ENCODE measurements at places on chromosomes 7 and 10.

DNA sequence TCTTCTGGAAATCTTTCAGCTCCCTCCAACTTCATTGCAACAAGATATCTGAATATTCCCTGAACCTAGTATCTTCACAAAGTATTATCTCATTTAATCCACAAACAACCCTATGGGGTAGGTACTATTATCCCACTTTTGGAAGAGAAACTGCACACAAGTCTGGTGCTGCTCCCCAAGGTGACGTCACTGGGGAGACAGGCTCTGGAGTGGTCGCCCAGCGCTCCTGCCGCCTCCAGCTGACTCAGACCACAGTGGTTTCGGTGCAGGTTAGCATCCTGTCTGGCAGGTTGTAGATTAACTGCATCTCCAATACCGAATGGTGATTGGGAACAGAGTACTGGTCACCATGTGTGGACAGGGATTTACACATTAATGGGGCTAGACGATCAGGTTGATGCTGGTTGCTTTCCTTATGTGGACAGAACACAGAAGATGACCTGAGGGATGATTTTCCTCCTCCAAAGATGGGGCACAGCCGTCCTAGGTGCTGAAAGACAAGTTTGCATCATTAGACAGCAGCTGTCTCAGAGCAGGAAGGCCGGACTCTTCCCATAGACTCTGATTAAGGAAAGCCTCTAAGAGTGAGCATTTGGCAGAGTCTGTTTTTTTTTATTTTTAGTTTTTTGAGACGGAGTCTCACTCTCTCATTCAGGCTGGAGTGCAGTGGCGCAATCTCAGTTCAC is 128.6 kb downstream of the TRRAP start:
- peaks cover 92% of the 10 kb centered on the region for H3K36me3 ChIP-seq
- no peaks in the 10 kb centered on the region for H3K27me3 ChIP-seq
- H3K4me1 ChIP-seq, result peaks cover 8% of the 10 kb centered on the region
- no peak overlapping the region for H3K4me3 ChIP-seq

- H3K36me3 ChIP-seq, result peaks cover 44% of the 10 kb centered on the region
- DNase-seq, result peak; percentile 60
- H3K4me1 ChIP-seq, result peaks cover 30% of the 10 kb centered on the region
- H3K27ac ChIP-seq, result peak overlapping the region; percentile 38
- H3K27me3 ChIP-seq, result no peaks in the 10 kb centered on the region
- peak overlapping the region; percentile 64 for H3K4me3 ChIP-seq
Measured at GRCh38 chr10:73785721-73786511, 510 bp downstream of the ZSWIM8 start.

DNA sequence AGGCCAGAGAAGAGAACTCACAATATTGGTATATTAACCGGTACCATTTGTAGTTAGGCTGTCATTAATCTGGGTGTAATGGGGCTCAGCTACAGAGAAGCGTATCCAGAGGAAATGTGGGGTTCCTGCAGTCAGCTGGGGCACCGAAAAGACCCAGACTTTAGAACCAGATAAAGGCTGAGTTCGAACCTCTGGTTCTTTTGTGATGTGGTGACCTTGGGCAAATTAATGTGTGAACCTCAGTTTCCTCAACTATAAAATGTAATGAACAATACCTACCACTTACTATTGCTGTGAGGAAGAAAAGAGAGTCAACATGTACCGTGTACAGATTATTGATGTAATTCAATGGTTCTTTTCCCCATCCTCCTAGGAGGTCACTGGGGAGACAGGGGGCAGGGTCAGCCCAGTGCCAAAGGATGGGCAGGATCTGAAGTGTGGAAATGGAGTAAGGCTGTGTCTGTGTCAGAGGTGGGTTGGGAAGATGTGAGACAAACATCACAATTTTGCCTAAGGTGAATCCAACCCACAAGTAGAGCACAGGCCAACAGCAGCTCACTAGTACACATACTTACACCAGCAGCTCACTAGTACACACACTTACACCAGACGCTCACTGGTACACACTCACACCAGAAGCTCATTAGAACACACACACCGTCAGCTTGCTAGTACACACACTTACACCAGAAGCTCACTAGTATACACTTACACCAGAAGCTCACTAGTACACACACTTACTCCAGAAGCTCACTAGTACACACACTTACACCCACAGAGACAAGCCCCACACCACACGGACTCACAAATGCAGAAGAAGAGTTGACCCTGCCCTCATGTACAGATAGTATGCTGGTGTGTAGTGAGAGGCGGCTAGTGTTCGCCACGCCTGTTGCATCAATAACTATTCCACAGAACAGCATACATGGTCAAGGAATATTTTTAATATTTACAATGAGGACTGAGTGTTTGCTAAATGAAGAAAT is 28.0 kb downstream of the PRSS2 start:
- H3K4me3 ChIP-seq, result no peak overlapping the region
- no peak overlapping the region for H3K27ac ChIP-seq
- no peaks in the 10 kb centered on the region for H3K36me3 ChIP-seq
- H3K4me1 ChIP-seq, result no peaks in the 10 kb centered on the region
- H3K27me3 ChIP-seq, result peaks cover 65% of the 10 kb centered on the region
- no peak for DNase-seq

DNA sequence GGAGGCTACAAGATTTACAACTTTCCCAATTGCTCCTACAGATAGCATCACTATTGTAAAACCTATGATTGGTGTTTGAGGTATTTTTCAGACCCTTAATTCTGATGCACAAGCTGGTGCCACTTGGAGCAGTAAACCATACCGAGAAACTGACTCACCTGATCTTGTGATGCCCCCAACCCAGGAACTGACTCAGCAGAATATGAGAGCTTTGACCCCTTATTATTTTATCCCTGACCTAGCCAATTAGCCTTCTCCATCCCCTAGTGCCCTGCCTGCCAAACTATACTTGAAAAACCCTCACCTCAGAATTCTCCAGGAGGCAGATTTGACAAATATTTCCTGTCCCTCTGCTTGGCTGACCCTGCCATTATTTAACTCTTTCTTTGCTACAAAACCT is 585.9 kb upstream of the GHITM start:
- no peak overlapping the region for H3K4me3 ChIP-seq
- no peak overlapping the region for H3K27ac ChIP-seq
- H3K4me1 ChIP-seq, result no peaks in the 10 kb centered on the region
- H3K36me3 ChIP-seq, result no peaks in the 10 kb centered on the region
- no peak for DNase-seq

GRCh38 chr7:117372073-117372472 is 49.2 kb upstream of the WNT2 start:
- no peak for DNase-seq
- H3K4me3 ChIP-seq, result no peak overlapping the region
- no peaks in the 10 kb centered on the region for H3K36me3 ChIP-seq
- H3K27me3 ChIP-seq, result no peaks in the 10 kb centered on the region
- H3K4me1 ChIP-seq, result no peaks in the 10 kb centered on the region

GRCh38 chr7:98423043-98423442 is 22.2 kb upstream of the BAIAP2L1 start:
- H3K27ac ChIP-seq, result no peak overlapping the region
- peak; percentile 10 for DNase-seq
- no peaks in the 10 kb centered on the region for H3K36me3 ChIP-seq
- no peaks in the 10 kb centered on the region for H3K27me3 ChIP-seq
